ENCODE measurements at places on chromosomes 5 and 9. TPM values are rescaled to one million over a fixed set of nuclear protein-coding genes. Genes with fewer than 3 reads are reported as not detected.

GRCh38 chr5:60510049-60510448 lies 189.9 kb downstream of the DEPDC1B start:
- no peak for DNase-seq

DNA sequence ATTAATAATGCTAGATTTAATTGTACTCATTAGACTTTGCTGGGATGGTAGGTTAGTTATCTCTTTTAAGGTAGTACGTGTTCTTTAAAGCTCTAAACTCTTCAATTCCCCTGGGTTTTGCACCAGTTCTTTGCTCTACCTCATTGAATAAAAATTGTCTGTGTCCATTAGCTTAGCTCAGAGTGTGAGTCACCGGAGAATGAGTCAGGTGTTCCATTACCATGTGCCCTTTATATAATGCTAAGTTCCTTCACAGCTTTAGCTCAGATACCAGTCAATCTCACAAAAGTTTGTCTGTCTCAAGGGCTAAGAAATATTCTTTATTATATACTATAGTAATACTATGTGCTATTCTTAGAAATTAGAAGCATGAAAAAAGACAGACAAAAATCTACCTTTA lies 339.4 kb downstream of the PRELID2 start:
- DNase-seq: no peak

GRCh38 chr5:41337724-41338123 lies 124.4 kb upstream of the C6 start:
- no peak for DNase-seq

GRCh38 chr5:168304349-168304748 lies 12.9 kb downstream of the WWC1 start:
- DNase-seq: no peak

GRCh38 chr5:5347442-5347841 lies 75.0 kb upstream of the ICE1 start:
- no peak for DNase-seq

DNA sequence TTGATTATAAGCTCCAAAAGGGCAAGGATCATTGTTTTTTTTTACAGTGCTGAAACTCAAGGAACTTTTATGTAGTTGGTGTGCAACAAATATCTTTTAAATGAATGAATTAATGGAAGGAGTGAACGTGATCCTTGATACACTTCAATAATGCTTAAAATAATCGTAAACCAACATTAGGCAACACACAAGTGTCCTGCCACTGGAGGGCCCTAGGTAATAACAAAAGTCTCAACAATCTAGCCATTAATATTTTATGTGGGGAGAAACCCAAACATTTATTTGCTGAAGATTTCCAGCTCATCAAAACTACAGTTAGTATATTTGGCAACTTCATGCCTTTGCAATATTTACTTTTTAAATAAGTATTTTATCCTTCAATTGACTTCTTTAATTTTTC lies 309.0 kb upstream of the FBXL7 start:
- no peak for DNase-seq

DNA sequence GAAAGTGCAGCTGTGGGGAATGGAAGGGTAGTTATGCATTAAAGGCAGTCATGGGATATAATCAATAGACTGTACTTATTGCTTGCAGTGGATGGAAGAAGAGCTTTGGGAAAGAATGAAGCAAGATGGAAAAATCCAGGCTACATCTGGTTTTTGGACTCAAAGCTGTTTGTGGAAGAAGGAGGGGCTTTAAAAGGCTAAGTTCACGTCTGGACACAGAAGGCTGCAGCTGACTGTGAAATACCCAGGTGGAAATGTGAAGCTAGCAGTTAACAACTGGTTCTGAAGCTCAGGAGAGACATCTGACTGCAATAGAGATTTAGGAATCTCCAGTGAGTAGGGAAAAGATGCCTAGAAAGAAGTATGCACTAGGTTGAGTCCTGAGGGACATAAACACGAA lies 43.2 kb upstream of the TIMD4 start:
- no peak for DNase-seq

- peak; percentile 62 for DNase-seq
These were observed 43.9 kb upstream of the ORM1 start for GRCh38 chr9:114278881-114279570.

DNA sequence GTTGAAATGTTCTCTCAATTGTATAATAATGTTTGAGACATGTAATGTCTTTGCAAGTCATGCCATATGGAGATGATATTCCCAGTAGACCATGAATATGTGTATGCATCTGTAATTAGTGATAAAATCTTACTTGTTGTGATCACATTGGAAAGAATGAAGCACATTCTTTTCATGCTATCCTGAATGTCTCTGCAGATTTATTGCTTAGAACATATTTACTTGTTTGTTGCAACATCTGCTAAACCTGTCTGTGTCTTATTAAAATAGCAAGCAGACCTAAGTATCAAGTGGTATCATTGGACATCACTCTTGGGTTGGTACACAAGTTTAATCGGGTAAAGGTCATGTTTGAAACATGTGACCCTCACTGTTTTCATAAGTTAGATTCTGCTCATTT lies 265.5 kb upstream of the CD180 start:
- no peak for DNase-seq

GRCh38 chr5:39513236-39513635 lies 88.5 kb upstream of the DAB2 start:
- DNase-seq: no peak

GRCh38 chr5:6319116-6319515 lies 59.2 kb downstream of the MED10 start:
- no peak for DNase-seq

DNA sequence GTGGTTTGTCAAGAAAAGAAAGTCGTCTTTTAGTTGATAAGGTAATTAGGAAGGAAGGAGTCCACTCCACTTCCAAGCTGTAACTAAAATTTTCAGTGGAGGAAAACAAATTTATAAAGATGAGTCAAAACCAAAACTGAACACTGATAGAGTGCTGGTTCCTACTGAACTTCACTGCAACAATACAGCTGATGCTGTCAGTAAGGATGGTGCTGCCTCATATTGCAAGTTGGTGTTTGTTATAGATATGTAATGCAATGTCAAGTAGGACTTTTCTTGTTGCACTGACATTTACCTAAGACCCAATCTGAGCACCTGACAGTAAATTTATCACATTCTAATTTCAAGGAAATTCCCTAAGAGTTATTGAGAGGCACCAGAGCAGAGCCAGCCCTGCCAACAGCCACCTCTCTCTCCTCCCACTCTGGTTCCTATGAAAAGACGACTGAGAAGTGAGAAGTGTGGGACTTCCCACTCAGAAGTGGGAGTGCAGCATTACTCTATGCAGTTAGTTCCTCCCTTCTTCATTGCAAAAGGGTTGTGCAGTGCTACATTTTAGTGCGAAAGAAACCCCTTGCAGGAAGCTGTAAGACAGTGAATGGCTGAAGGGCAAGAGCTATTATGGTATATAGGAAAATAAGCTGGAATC lies 350.8 kb downstream of the NFIB start:
- no peak for DNase-seq

- no peak for DNase-seq
These were observed 84.4 kb downstream of the ZSWIM6 start for GRCh38 chr5:61416420-61416819.

- no peak for DNase-seq
These were observed 140.3 kb upstream of the RASA1 start for GRCh38 chr5:87127426-87127825.

DNA sequence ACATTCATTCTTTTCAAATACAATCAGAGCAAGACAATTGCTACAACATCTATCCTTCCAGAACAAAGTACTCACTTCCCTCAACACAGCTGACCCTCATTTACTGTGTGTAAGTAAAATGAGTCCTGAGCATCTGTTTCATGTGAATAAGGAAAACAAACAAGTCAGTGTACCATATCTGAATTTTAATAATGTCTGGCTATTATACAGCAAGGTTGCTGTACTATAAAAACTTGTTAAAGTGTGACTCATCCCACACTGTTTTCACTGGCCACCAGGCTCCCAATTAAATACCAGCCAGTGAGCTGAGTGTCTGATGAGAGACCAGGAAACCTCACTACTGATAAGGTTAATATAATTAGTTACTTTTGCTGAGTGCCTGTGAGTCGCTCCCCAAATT lies 339.8 kb downstream of the AGTPBP1 start:
- no peak for DNase-seq

DNA sequence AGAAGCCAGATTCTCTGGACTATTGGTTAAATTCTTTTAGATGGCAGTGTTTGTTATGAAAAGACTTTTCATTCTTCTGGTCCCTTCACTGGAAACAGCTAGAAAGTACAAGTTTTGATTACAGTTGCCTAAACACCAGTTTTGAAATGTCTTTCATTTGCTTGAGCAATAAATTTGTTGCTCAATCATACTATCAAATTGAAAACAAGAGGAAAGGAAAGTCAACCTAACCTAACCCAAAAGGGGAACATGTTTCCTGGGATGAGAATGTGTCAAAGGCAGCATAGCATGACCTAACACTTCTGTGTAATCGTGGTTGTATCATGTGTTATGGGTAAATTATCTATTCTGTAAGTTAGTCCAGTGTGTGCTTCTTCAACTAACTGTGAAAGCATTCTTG lies 213.2 kb downstream of the TMC1 start:
- no peak for DNase-seq

DNA sequence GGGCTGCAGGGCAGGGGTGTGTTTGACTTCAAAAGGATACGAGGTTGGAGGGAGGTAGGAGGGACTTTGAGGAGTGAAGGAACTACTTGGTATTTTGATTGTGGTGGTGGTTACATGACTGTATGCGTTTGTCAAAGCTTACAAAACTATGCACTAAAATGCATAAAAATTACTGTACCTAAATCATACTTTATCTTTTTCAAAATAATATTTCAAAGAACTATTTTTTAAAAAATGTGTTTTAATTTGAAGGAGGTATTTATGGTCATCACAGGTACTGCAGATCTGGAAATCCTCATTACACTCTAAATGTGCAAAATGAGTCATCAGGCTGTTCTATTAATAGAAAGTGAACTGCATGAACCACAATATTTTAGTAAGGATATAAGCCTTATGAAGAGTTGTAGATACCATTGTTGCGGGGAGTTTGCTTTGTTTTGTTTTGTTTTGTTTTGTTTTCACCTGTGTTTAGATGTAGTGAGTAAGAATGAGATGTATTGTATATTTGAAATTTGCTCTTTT lies 116.9 kb downstream of the ARRDC3 start:
- no peak for DNase-seq

DNA sequence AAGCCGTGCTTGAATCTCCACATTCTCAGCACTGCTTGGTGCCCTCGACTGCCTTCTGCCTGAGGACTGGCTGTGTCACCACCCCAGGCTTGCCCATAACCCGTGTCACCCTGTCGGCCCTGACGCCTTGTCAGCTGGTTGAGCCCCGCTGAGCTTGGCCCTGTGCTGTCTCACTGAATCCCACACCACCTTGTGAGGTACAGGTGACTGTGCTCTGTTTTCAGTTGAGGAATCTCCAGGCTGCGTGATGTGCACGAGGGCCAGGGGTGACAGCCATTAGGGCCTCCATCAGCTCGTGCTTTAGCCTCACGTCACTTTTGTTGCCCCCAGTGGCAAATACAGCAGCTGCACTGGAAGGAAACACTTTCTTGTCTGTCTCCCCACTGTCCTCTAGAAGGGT lies 90.7 kb downstream of the CACNA1B start:
- peak; percentile 48 for DNase-seq

GRCh38 chr5:179310439-179311090 lies 34.7 kb downstream of the ADAMTS2 start:
- peak; percentile 61 for DNase-seq

- DNase-seq: no peak
These were observed 120.4 kb downstream of the SPATA31D1 start for GRCh38 chr9:82108941-82109340.

GRCh38 chr9:72618811-72619210 lies 97.4 kb downstream of the TMC1 start:
- DNase-seq: no peak

DNA sequence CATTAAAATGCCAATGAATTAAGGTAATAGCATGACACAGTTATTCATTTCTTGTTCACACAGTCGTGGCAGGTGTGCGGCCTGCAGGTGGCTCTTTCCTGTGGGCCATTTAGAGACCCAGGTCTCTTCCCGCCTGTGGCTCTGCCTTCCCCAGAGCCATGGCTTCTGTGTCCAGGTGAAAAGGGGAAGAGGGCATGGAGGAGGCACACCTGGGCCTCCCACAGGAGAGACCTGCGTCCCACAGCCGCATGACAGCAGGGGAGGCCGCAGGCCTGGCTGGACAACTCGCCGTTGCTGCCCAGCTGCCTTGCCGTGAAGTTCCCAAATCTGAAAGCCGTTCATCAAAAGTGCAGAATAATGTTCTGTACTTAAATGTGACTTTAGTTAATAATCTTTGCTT lies 14.4 kb upstream of the PLEKHG4B start:
- no peak for DNase-seq

DNA sequence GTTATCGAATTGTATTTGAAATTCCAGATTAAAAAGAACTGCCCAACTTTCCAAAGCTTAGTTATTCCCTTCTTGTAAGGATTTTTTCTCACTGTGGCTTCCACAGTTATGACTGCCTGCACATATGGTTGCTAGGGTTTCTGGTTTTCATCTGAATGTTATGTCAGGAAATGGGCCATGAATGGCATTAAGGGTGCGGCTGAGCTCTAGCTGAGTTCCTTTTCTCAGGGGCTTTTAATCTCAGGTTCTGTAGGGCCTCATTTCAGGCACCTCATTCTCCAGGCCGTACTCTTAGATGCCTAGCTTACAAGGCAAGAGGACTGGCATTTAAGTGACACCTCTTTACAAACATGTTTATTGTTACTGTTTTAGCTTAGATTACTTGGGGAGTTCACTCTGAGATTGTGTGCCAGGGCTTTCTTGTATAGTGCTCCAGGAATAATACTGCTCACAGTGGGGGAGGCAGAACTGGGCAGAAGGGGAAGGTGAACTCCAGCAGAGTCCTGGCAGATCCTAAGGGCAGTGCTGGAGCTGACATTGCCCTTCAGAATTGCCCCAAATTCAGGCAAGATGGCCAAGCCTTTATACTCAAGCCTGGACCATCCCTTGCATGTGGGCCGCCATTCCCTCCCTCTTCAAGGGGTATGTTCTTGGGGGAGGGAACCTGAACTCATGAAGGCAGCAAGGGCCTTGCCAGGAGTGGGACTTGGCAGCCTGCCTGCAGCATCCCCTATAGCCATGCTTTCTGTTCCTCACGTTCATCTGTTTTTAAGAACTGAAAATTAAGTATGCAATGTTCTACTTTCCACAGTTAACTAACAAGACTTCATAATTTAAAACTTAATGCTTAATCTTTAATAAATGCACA lies 111.5 kb downstream of the KDM4C start:
- no peak for DNase-seq

- DNase-seq: peak; percentile 92
These were observed 752 bp upstream of the ANKH start for GRCh38 chr5:14872070-14872989.

GRCh38 chr5:137264041-137264440 lies 235.1 kb downstream of the SPOCK1 start:
- DNase-seq: no peak

Gene ENTPD2
- total RNA-seq: 1.2 TPM

Gene MARCHF3
- 22.8 TPM for total RNA-seq

Gene PCDHA12
- total RNA-seq: not detected

Gene PCDHB12
- 4.1 TPM for total RNA-seq

Gene PCDHGB1
- total RNA-seq: 2.6 TPM

Gene ST8SIA4
- total RNA-seq: 5.6 TPM

Gene URM1
- 44.0 TPM for total RNA-seq

Gene IFNA21
- total RNA-seq: not detected

Gene WHRN
- total RNA-seq: 2.5 TPM

Gene STOML2
- 71.6 TPM for total RNA-seq

Gene NFIB
- 230 TPM for total RNA-seq

Gene CTXN3
- not detected for total RNA-seq

Gene SLC34A1
- total RNA-seq: not detected

Gene BAAT
- 0.09 TPM for total RNA-seq

Gene LECT2
- not detected for total RNA-seq

Measured in posterior vena cava (tissue), 2 donors.